ENCODE measurements at places on chromosomes 6 and 20.

GRCh38 chr20:5835871-5836270 is 85.7 kb downstream of the SHLD1 start:
- peak; percentile 50 for DNase-seq

DNA sequence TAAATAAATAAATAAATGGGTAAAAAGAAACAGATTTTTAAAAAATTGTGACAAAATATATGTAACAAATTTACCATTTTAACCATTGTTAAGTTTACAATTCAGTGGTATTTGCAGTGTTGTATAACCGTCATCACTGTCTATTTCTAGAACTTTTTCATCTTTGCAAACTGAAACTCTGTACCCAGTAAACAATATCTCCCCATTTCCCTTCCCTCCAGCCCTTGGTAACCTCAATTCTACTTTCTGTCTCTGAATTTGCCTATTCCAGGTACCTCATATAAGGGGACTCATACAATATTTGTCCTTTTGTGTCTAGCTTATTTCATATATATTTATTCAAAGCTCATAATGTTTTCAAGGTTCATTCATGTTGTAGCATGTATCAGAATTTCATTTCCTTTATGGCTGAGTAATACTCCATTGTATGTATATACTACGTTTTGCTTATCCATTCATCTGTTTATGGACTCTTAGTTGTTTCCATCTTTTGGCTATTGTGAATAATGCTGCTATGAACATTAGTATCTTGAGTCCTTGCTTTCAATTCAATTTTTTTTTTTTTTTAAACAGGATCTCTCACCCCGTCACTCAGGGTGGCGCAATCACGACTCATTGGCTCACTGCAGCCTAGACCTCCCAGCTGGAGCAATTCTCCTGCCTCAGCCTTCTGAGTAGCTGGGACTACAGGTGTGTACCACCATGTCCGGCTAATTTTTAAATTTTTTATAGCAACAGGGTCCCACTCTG is 8.9 kb downstream of the MANBAL start:
- no peak for DNase-seq

DNA sequence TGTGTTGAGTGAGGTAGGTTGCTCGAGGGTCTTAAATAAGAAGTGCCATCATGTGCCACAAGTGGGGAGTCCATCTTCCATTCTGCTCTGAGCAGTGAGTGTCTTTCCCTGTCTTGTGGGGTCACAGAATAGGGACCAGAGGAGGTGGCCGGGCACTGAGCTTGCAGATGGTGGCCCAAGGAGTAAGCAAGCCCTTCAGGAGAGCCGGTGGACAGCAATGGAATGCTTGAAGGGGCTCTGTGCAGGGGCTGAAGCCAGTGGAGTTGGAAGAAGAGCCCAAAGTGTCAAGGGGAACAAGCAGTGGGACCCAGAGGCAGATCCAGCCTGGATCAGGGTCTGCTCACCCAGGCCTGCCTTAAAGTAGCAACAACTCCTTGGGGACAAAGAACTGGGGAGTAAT is 213.5 kb upstream of the SNX9 start:
- no peak for DNase-seq

DNA sequence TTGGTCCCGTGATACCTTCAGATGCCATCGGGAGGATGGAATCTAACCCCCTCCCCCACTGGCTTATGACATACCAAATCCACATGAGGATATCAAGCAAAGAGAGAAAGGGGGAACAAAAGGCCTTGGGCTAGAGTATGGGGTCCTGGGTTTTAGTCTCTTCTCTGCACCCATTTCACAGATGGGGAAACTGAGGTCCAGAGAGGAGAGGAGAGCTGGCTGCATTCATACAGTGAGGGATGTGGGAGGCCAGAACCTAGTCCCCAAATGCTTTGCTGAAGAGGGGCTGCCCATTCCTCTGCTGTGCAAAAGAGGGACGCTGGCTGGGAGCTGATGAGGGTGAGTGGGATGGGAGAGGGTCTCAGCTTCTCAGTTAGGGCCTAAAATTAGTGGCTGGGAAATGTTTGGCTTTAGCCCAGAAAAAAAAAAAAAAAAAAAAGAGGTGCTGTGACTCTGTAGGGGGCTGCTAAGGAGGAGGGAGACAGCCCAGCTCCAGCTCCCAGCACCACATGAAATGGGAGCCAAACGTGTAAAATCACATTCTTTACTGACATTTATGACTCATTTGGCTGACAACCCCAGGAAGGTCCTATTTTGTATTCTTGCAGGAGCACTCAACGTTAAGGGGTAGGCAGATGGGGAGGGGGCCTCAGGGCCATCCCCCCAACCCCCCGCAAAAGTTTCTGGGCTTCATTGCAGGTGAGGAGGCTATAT is 11.9 kb downstream of the XKR7 start:
- DNase-seq = peak; percentile 20

DNA sequence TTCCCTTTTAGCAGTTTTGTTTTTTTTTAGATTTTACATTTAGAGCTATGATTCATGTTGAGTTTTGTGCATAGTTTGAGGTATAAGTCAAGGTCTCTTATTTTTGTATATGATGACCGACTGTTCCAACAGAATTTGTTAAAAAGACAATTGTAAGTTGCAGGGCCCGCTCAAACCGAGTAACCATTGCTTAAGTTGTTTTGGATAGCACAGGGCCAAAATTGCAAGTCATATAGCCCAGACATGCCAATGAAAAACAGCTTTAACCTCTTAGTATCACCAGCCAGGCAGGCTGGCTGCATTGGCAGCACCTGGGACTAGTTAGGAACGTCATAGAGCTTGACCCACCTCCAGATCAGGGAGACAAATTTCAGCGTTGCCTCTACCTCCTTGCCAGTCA is 47.3 kb downstream of the PFDN4 start:
- peak; percentile 25 for DNase-seq

GRCh38 chr6:70667256-70667710 is 400 bp upstream of the SMAP1 start:
- no peak for DNase-seq

- DNase-seq = peak; percentile 12
Measured at GRCh38 chr6:81749707-81750106, 2.8 kb downstream of the TENT5A start.

GRCh38 chr6:157145656-157146285 is 177.5 kb downstream of the TMEM242 start:
- no peak for DNase-seq

Data from astrocyte of the hippocampus (primary cell).